ENCODE measurements at places on chromosomes 4 and X. TPM values are rescaled to one million over a fixed set of nuclear protein-coding genes. Genes with fewer than 3 reads are reported as not detected.

DNA sequence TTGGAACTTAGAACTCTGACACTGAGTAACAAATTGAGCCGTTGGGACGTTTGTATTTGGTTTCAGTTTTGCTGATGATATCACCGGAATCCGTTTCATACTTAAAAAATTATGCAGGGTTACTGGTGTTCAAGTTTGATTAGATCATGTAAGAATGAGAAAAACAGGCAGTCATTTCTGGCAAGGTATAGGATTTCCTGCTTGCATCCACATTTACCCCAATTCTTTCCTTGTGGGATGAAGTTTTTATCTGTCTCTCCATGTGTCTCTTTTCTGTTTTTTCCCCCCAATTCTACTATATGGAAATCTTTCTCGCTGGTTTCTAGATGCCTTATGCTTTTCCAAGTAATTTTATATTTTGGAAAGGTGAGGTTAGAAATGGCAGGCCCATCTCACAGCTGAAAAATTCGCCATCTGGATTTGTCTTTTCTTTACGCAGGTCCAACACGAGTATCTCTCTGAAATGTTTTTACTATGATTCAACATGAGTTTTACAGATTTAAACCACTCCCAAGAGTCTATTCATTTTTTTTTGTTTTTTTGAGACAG, 197.9 kb downstream of the SHOX start:
- ATAC-seq, result no peak

DNA sequence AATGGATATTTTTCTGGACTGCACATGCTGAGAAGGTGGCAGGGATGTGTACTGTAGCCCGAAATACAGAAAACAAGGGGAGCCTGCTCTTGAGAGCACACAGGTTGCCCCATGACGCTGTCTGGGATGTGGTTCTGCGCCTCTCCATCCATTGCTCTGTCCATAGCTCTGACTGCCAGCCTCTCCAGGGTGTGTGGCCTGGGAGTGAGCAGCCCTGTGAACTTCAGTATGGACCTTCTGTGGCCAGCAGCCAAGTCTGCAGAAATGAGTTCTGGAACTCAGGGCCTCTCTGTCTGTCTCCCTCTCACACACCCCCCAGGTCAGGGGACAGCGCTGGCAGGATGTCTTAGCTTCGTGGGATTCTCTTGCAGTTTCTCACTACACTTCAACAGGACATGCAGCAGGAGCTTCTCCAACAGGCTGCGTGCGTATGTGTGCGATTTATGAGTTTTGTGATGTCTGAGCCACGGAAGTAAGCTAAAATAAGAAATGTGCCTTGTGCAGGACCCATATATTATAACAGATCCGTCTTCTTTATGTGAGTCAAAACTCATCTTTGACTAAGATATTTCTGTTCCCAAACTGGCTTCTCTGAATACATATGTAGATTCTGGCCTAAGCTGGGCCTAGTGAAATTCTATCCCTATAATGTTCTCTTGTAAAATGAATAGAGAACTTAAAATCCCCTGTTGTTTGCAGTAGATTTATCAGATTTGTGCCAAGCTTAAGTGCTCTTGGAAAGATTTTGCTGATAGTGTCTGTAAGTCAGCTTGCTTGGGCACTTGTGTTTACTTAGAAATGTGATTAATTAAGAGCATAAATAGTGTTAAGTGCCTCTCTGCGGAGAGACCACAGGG, 40.0 kb downstream of the PROM1 start:
- peak; percentile 64 for ATAC-seq

GRCh38 chr4:189117426-189117825, 823.2 kb upstream of the FRG1 start:
- ATAC-seq, result no peak

DNA sequence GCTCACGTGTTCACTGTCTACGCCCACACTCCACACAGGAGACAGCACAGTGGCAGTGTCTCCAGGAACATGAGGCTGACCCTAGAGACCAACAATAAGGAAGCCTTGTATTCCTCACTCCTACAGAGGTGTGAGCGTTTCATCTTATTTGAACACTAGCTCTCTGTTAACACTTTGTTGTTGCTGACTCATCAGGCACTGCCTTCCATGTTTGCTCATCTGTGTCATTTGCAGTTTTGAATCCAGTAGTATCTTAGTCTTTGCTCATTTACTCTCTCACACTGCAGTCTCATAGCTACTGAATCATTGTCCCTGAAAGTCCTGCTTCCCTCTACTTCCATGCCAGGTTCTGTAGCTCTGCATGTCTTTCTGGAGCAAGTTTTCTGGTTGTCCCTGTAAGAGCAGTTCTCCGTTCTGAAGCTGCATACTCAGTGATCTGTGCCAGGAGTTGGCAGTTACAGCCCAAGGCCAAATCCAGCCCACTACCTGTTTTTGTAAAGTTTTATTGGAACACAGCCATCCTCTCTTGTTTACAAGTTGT, 80.3 kb upstream of the DCLK2 start:
- peak; percentile 62 for ATAC-seq

DNA sequence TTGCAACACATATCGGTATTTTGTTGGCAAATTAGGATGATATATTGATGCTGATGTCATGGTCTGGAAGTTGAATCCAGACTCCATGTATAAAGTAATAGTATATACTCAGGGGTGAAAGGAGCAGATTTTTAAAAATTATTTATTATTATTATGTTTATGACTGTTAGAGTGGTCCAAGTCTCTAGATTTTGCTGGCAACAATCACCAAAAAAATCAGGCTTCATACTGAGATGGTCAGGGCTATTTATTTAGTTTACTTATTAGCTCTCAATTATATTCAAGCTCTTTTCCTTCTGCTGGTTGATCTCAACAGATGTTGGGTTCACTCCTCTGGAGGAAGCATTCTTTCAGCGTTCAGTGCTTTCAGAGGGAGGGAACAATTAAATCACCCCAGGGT, 73.9 kb upstream of the VCX3B start:
- no peak for ATAC-seq

GRCh38 chr4:82623121-82623683, 61.4 kb upstream of the TMEM150C start:
- ATAC-seq, result no peak

- no peak for ATAC-seq
These were observed 480 bp downstream of the USP46 start for GRCh38 chr4:52658641-52659000.

DNA sequence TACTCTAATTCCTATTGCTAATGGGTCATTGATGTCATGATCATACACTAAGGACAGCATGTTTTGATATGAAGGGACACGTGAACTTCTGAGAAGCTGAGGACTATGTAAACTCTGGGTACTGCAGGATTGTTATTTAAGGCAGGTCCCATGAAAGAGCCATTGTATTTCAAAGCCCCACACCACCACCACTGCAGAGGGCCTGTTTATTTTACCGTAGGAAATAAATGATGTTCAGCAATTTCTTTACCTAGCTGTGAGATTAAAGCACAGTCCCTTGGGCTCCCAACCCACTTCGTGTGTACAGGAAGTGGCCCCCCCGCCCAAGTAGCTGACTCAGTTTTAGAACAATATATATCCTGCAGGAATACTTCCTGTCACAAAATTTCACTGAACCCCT, 89.8 kb upstream of the ACSL4 start:
- ATAC-seq, result no peak

GRCh38 chrX:133609166-133609565, 193.9 kb upstream of the GPC4 start:
- ATAC-seq, result no peak

- no peak for ATAC-seq
These were observed 965 bp downstream of the PPA2 start for GRCh38 chr4:105472871-105473323.

DNA sequence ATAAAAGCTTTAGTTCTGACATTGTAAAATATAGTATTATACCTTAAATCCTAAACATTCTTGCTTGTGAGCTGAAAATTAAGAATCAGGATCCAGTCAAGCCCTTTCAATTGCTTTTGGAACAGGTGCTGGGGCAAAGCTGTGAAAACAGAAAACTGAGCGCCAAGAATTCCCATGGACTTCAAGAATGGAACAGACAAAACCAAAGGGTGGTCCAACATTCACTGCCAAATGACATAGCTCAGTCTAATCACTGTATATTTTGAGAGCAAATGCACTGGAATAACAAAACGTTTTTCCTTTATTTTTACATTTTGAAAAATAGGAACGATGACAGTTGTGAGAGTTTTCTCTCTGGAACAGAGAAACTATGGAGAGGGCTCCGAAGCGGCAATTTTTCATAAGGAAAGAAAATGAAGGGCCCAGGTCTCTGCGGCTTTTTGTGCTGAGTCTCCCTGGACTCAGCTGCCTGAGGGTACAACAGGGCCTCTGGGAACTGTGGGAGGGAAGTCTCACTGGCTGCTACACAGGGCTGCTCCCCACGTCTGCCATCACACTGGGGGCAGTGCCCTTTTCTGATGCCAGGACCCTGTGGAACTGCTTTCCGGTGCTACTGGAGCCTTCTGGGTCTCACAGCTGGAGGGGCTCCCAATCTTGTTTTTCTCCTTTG, 56.0 kb upstream of the BMPR1B start:
- peak; percentile 27 for ATAC-seq

DNA sequence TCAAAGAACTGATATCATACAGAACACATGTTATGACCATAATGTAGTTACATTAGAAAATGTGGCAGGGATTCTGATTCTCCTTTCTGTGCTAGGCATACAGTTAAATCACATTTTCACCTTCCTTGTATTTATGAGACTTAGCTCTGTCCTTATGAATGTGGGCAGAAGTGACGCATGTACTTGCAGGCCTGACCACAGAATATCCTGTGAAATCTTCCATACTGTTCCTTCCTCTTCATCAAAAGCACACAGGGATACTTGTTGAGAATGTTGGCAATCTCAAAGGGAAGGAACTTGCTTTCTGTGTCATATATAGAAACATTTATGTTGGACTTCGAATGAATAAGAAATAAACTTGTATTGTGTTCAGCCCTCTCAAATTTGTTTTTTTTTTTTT, 17.2 kb upstream of the MYOZ2 start:
- ATAC-seq, result no peak

GRCh38 chr4:53547983-53548382, 43.3 kb downstream of the LNX1 start:
- no peak for ATAC-seq

GRCh38 chr4:12545812-12546211, 938.3 kb downstream of the RAB28 start:
- ATAC-seq, result peak; percentile 59

DNA sequence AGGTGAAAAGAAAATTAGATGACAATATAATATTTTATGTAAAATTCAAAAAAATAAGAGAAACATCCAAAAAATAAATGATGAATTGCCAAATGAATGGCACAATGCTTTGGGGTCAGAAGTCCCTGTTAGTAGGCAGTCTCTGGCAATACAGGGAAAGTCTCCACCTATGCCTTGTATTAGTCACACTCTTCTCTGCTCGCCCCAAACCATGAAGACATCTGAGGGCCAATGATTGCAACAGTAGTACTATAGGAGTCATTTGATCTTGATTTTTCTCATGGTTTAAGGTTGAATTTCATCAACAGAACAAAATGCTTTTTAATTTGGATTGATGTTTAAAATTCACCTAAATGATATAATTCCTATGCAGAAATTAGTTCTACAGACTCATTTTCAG, 3.9 kb upstream of the PRSS12 start:
- peak; percentile 14 for ATAC-seq

- ATAC-seq, result peak; percentile 97
These were observed 138.1 kb downstream of the MID1 start for GRCh38 chrX:10482261-10482660.

DNA sequence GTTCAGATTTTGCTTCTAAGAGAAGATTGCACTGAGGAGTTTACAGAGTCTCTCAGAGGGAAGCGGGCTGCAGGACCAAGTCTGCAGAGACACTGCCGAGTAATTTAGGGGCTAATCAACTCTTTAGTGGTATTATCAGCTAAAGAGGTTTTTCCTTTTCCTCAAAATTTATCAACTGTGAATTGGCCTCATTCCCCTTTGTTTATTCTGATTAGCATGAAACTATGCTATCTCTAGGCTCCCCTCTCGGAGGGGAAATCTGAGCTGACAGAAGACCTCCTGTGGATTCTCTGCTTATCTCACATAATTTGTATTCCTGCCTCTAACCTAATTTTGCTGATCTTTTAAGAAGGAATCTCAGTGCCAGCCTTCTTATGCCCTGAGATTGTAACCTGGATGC, 201.0 kb downstream of the DCTD start:
- ATAC-seq, result no peak

DNA sequence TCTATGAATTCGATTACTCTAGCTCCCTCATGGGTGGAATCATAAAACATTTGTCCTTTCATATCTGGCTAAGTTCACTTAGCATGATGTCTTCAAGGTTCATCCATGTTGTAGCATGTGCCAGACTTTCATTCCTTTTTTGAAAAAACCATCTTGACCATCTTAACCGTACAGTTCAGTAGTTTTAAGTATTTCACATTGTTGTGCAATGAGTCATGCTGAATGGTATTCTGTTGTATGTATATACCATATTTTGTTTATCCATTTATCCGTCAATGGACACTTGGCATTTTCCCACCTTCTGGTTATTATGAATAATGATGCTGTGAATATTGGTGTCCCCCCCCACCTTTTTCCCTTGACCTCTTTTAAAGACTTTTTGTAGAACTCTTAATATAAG, 72.4 kb upstream of the TLR2 start:
- no peak for ATAC-seq

DNA sequence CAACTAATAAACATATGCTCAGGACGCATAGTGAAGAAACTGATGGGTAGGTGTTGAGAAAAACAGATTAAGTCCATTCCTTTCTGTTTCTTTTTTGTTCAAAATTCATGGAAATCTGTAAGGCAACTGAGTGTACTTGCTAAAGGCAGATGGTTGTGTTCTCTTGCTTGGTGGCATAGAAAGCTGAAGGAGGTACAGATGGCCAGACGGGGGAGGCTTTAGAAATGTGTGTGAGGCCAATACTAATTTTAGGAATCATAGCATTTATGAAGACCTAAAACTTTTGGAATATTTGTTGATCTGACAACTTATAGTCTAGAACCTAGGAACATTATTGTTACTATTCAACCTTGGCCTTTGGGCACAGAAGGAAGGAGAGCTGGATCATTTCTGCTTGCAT, 56.8 kb upstream of the EMCN start:
- no peak for ATAC-seq

DNA sequence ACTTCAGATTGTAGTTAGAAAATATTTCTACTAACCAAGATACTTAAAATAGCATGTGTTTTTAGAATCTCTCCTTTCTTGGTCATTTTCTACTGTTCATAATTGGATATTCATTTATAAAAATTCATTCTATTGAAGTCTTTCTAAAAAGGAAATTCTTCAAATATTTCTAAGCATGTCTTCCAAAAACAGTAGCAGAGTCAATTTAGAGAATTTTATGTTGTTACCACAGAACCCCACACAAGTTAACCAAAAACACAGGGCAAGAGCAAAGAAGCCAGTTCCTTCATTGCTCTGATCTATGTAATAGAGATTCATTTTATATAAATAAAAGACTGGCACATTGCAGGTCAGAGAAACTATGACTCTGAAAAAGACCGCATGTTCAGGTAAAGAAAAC, 345.1 kb upstream of the PITX2 start:
- ATAC-seq, result no peak

The NEIL3 gene
- 4.1 TPM for total RNA-seq

The SPANXA2 gene
- total RNA-seq, result not detected

The C4orf36 gene
- 0.96 TPM for total RNA-seq

The C4orf50 gene
- total RNA-seq, result 0.66 TPM

The UGT2B17 gene
- not detected for total RNA-seq

The CNKSR2 gene
- total RNA-seq, result 17.1 TPM

The NXF3 gene
- total RNA-seq, result 35.1 TPM

The FRAS1 gene
- total RNA-seq, result 6.8 TPM

The ADH1C gene
- total RNA-seq, result 0.67 TPM

The RADX gene
- 10.8 TPM for total RNA-seq

All from motor neuron (in vitro differentiated cells).